ENCODE measurements at places on chromosomes 2 and 18.

DNA sequence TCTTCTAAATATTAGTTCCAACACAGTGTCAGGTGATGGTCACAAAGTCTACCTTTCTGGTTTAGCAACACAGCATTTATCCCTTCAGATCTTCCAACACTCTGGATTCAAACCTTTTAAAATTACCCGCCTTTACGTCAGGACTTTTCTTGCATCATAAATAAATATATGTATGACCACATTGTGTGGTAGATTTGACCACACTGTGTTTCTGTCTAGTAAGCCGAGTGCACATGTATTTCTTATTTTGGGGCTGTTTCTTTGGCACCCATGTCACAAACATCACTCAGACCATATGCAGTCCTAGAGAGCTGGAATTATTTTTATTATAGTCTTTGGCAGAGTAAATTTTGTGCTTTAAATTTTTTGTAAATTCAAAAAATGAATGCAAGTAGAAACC is 172.1 kb downstream of the ANKRD44 start:
- no peak for DNase-seq

DNA sequence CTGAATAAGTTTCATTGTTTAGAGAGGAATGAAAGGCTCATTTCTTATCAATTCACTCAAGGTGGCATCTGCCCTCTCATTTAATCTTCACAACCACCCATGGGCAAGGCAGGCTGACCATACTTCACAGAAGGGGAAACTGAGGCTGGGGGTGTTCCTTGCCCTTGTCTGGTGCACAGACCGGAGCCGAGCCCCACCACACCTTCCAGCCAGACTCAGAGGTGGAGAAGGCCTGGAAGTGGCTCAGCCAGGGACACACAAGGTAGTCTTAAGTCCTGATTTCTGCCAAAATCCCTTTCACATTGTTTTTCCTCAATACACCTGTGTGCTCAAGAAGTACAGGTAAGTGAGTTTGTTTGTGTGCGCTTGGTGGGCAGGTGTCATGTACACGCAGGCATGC is 111.9 kb upstream of the TEX51 start:
- DNase-seq, result no peak

- no peak for DNase-seq
Measured at GRCh38 chr18:22194151-22194598, 24.8 kb downstream of the GATA6 start.

DNA sequence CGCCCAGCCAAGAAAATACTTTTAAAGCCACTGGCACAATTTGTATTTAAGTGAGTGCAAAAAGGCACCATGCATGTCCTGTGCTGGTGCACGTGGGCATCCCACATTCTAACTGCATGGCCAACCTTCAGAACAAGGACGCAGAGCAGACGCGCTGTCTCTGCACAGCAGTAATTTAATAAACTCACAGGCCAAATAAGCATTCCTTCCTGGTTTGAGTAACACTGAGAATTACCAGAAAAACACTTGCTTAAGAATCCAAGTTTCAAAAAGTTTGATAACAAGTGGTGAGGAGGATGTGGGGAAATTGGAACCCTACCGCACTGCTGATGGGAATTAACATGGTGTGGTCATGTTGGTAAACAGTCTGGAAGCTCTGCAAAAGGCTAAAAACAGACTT is 38.7 kb downstream of the RPL31 start:
- DNase-seq, result no peak

DNA sequence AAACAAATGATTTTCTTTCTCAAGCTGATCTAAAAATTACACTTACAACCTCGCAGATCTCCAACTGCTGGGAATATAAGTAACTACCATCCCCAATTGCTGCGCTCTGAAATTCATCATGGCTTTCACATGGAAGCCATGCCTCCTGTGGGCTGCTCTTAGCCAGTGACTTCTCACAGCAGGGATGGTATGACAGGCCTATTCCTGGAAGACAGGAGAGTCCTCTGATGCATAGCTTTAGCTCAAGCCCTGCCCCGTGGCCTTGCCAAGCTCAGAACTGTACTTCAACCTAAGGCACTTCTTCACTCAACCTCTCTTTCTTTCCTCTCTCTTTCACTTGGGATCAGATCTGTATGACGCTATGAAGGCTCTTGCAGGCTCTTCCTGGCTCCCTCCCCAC is 12.6 kb upstream of the ELAC1 start:
- no peak for DNase-seq

DNA sequence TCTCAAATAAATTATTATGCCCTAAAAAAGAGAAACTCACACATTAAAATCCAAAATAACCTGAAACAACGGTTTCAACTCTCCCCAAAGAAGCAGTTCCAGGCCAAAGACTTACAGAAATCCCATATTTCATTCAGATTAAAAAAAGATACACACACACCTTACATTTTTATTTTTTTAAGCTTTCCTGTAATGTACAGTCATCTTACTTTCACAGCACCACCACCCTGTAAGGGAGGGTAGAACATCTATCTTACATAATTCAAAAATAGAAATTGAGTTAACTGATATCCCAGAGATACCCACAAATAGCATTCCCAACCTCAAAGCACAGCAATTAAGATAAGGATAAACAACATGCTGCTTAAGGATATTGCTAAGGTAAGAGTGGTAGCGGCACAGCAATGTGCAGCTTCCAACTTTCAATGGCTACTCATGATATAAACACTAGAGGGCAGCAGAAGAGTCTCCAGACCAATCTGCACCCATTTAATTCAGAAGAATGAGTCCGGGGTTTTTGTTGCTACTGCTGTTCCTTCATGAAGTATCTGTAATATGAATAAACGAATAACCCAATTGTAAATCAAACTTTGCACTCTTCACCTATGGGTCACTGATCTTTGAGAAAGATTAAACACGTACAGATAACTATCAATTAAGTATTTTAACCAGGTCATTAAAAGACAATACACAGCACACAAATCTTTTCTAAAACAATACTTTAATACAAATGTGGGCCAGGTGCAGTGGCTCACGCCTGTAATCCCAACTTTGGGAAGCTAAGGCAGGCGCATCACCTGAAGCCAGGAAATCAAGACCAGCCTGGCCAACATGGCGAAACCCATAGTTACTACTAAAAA is 11.3 kb downstream of the GFPT1 start:
- no peak for DNase-seq

DNA sequence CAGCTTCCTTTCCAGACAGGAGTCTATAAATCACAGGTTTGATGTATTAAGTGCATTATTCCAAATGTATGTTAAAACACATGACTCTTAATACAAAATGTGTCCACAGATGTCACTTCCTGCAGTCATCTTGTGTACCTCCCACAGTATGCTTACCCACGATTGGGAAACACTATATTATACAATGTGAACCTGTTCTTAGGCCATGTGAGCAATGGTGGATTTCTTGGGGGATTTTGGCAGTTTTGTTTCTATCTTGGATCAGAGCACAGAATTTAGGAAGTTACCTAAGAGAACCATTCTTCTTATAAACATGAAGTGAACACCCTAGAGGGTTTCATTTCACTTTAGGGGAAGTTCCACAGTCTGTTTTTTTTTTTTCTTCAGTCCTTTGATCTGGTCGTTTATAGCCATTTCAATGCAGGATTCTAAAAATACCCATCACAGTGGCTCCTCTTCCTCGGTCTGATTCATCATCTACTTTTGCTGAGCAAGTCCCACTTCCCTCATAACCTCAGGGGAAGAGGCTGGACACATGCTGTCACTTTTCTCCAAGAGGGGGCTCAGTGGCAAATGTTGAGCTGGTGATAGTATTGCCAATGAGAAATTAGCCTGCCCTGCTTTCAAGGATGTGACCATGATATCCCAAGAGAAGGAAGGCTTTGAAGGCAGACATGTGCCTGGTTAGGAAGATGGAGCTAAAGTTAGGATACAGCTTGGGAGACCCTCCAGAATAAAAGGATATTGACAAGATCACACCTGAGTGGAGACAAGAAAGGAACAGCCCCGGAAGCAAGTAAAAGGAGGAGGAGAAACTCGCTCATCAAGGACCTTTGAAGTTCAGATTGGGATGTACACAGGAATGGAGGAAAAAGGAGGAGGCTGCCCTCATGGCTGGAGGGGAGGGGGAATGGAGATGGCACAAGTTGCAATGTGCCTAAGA is 22.6 kb downstream of the PLEK start:
- no peak for DNase-seq

DNA sequence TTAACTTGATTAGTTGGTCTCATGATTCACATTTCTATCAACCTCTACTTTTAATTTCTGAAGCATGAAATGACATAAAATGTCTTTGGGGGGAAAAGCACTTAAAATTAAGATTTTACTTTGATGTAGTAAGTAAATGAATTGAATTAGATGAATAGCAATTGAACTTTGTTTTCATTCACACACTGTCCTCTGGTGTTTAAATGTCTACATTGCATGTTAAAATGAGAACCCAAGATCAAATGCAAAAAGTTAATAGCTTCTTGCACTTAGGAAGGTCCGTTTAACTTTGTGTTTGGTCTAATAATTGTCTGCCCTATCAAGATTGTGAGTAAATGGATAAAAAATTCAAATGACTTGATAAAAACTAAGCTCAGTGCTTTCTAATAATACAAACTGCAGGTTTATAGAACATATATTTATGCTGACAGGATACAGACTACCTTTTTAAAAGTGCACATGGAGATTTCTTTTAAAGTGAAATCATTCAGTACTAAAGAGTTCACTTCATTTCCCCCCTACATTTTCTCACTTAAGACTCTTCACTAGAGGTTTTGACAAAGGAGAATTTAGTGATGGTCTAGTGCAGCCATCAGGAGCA is 156.2 kb upstream of the NABP1 start:
- no peak for DNase-seq

GRCh38 chr2:112118148-112118547 is 20.0 kb upstream of the FBLN7 start:
- no peak for DNase-seq

- DNase-seq, result no peak
Measured at GRCh38 chr2:5290900-5291546, 401.2 kb upstream of the SOX11 start.

DNA sequence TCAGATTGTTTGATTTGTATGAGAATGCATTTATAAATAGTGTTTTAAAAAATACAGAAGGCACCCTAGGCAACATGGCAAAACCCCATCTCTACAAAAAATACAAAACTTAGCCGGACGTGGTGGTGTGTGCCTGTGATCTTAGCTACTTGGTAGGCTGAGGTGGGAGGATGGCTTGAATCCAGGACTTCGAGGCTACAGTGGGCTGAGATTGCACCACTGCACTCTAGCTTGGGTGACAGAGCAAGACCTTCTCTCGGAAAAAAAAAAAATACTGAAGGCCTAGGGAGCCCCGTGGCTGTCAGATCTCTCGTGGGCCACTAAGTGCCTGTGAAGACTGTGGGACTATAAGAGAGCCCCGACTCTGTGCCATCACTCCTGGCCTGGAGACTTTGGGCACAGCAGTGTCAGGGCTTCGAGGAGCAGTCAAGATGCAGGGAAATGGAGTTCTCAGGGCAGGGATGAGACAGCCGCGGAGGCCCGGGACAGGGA is 40.5 kb downstream of the MYO7B start:
- no peak for DNase-seq

- DNase-seq, result no peak
Measured at GRCh38 chr2:79369127-79369526, 143.7 kb upstream of the CTNNA2 start.

- no peak for DNase-seq
Measured at GRCh38 chr2:188582211-188582610, 290.5 kb downstream of the GULP1 start.
